D721Med (cell line): ENCODE measurements at places on chromosomes 7 and 10.

GRCh38 chr7:52540041-52540440 lies 495.4 kb upstream of the POM121L12 start:
- no peak for DNase-seq

- no peak for DNase-seq
Observed at GRCh38 chr7:92968502-92968901, 132.1 kb upstream of the CDK6 start.

- DNase-seq, result no peak
Observed at GRCh38 chr10:121572859-121573537, 25.2 kb downstream of the FGFR2 start.

DNA sequence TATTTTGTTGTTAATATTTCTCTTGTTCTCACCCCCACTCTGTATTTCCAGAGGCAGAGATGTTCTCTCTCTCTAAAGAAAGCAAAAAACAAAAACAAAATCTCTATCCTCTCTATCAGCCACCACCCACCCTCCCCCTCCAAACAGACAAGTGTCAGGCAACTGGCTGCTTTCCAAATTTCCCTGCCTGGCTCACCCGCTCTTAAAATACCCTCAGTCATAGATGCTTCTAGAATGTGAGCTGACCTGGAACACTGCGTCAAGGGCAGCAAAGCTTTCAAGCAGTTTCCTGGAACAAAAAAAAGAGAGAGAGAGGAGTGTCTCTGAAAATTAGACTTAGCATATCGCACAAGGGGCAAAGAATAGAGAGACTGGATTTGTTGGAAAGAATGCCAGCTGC lies 341.0 kb upstream of the ZMIZ1 start:
- DNase-seq, result no peak

GRCh38 chr7:101410743-101411507 lies 48.2 kb downstream of the COL26A1 start:
- DNase-seq, result peak; percentile 82

GRCh38 chr7:5598261-5598761 lies 174.7 kb upstream of the TNRC18 start:
- peak; percentile 78 for DNase-seq

DNA sequence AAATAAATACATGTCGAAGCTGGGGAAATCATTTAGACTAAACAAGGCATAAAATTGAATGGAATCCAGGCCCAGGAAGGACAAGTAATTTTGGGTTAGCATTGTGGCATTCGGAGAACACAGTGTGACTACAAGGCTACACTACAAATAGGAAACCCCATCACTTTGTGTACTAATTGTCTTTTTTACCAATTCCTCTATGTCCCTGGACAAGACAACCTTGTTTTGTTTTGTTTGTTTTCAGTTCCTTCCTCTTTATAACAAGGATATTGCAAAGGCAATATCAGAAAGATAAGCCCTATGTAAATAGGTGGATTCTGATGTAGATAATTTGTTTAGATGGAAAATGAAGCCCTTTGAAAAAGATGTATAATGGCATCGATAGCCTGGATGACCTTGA lies 215.9 kb upstream of the MKLN1 start:
- no peak for DNase-seq
